Activated CD4-positive, alpha-beta memory T cell treated with anti-CD3 and anti-CD28 coated beads for 36 hours (primary cell): ENCODE measurements at places on chromosomes 7 and 10. TPM values are rescaled to one million over a fixed set of nuclear protein-coding genes. Genes with fewer than 3 reads are reported as not detected.

- no peak for DNase-seq
Measured at GRCh38 chr7:7533831-7534430, 1.7 kb downstream of the COL28A1 start.

PTTG1IP2 gene
- not detected for total RNA-seq

DNA sequence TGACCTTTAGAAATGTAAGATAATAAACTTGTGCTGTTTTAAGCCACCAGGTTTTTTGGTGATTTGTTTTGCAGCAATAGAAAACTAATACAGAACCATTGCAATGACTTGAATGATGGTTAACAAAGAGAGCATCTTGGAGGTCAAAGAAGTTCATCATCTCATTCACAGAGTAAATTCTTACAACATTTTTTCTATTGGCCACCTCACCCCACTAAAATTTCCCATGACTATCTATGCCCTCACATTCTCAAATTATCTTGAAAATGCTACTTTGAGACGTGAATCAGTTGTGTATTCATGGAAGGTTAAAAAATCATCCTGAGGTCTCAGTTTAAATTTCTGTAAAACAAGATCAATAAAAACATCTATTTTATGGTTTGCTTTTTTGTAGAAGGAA is 754.2 kb downstream of the SORCS1 start:
- no peak for DNase-seq

DNA sequence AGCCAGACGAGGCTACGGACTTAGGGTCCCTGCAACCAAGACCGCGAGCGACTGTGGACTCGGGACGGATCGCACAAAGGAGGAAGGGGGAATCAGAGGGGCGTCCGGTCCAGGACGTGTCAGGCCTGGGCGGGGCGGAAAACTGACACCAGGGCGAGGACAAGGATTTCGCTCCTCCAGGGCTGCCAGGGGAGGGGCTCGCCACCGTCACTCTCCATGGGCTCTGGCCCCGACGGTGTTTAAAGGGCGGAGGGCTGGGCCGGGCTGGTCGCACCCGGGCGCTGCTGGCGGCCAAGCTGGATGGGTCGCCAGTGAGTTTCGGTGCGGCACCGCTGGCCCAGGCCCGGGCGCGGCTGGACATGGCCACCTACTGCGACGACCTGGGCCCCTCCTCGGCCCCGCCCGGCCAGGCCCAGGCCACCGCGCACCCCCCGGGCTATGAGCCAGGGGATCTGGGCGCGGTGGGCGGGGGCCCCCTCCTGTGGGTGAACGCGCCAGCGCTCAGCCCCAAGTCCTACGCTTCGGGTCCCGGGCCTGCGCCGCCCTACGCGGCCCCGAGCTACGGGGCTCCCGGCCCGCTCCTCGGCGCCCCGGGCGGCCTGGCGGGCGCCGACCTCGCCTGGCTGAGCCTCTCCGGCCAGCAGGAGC is at the start of gene FOXI2:
Gene FOXI2, plus strand, starts transcription at position 271 of the 648 bp plus-strand sequence. Its CDS starts 89 bp downstream, at position 360.
- DNase-seq: no peak

DNA sequence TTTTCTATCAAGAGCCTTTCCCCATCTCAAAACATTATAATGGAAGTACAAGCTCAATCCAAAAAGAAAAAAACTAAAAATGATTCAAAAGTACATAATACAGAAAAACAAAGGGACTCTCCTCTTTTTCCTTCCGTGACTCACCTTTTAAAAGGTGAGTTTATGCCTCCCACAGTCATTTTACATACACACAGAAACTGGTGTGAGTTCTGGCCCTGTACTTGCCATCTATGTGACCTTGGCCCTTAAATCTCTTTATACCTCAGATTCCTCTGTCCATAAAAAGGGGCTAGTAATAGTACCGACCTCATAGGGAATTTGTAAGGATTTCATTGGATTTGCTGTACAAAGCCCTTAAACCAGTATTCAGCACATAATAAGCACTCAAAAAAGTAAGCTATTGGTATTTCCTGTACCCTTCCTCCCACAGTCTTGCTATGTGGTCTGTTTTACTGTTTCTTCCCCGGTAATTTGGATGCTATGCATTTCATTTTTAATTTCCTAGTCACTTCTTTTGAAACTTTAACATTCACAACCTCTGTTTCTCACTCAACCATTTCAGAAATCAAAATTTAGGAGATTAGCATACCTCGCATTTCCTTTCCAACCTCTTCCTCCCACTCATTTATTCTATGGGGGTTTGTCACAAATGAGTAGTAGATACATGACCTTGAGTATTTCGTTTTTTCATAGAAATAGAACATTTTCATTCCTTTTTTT is 39.0 kb downstream of the STK17A start:
- DNase-seq: no peak

NPFFR1 gene
- 0.02 TPM for total RNA-seq

- DNase-seq: no peak
Measured at GRCh38 chr7:42096681-42097561, 140.1 kb downstream of the GLI3 start.

GRCh38 chr10:125849448-125849847 is 26.1 kb downstream of the BCCIP start:
- no peak for DNase-seq

SDHAF3 gene
- 24.5 TPM for total RNA-seq

ZNF239 gene
- 1.7 TPM for total RNA-seq

STEAP1B gene
- total RNA-seq: not detected

AKR1D1 gene
- not detected for total RNA-seq

DNA sequence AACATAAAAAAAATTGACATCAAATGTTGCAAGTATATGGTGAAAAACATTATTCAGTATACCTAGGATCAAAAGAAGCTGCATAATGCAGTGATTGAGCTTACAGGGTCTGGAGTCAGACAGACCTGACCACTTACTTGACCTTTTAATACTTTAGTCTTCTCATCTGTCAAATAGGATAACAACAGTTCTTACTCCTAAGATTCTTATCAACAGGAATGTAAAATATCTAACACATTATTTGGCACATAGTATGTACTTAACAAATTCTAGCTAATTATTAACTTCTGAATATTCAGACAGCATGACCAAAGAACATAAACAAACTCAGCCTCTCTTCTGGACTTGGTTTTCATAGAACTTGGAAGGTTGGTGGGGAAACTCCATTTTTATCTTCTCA is 45.6 kb upstream of the PIP4K2A start:
- no peak for DNase-seq

DNA sequence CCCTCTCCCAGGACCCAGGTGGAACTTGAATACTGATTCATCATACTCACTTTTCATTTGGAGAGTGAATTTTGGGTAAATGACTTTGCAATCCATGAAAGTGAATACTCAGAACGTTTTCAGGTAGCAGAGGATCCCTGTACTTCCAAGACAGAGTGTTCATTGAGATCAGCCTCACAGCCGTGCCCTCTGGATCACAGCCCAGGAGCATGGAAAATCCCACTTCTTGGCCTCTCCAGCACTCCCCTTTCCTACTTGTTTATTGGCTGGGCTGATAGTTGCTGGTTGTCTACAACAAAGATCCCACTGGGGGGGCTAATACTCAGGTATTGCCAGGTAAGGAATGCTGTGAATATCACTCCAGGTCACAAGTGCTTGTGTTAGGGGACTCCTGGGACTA is 5.9 kb downstream of the GCK start:
- no peak for DNase-seq

- no peak for DNase-seq
Measured at GRCh38 chr10:106973288-106973687, 191.2 kb downstream of the SORCS1 start.

CACNB2 gene
- total RNA-seq: not detected

FAM131B gene
- 2.3 TPM for total RNA-seq

DNA sequence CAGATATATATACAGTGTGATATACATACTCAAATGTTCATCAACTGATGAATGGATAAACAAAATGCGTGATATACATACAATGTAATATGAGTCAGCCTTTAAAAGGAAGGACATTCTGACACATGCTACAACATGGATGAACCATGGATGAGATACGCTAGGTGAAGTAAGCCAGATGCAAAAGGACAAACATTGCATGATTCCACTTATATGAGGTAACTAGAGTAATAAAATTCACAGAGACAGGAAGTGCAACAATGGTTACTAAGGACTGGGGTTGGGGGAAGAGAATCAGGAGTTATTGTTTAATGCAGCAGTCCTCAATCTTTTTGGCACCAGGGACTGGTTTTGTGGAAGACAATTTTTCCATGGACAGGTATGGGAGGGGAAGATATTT is 47.3 kb upstream of the PIK3AP1 start:
- DNase-seq: no peak

- DNase-seq: peak; percentile 75
Measured at GRCh38 chr7:50317221-50317678, 12.7 kb downstream of the IKZF1 start.

CHN2 gene
- 0.53 TPM for total RNA-seq

SLC13A1 gene
- total RNA-seq: not detected

GRCh38 chr7:22660732-22661131 is 66.3 kb upstream of the IL6 start:
- DNase-seq: no peak

BUD23 gene
- total RNA-seq: 92.0 TPM

DNA sequence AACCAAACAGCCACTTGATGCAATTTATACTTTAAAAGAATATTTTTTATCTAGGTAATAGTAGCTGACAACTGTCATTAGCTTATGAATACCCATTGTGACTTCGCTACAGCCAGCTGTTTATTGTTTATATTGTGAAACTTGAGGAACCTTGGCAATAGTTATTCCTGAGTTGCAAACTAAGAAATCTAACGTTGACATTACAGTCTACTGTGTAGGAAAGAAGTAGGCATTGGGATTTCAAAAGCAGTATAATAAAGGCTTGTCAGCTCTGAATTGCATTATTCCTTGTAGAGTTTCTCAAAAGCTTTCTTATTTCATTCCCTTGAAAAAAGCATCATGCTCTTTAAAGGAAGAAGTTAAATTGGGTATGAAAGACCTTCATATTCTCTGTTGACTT is 42.7 kb upstream of the OIT3 start:
- DNase-seq: no peak

GRCh38 chr7:126659124-126659523 is 593.6 kb downstream of the GRM8 start:
- DNase-seq: no peak

GHRHR gene
- total RNA-seq: not detected

GRCh38 chr10:49613165-49613881 is 514 bp upstream of the CHAT start:
- DNase-seq: no peak

DNAJC12 gene
- 8.8 TPM for total RNA-seq

- DNase-seq: no peak
Measured at GRCh38 chr7:87156709-87157108, 4.5 kb downstream of the DMTF1 start.

GRCh38 chr10:103679096-103679790 is 176.1 kb downstream of the SH3PXD2A start:
- peak; percentile 18 for DNase-seq

- no peak for DNase-seq
Measured at GRCh38 chr10:37754538-37755323, 102.7 kb downstream of the ZNF248 start.

GRCh38 chr10:91799612-91799975 is 1.4 kb downstream of the TNKS2 start:
- no peak for DNase-seq

CALML3 gene
- total RNA-seq: not detected

DNA sequence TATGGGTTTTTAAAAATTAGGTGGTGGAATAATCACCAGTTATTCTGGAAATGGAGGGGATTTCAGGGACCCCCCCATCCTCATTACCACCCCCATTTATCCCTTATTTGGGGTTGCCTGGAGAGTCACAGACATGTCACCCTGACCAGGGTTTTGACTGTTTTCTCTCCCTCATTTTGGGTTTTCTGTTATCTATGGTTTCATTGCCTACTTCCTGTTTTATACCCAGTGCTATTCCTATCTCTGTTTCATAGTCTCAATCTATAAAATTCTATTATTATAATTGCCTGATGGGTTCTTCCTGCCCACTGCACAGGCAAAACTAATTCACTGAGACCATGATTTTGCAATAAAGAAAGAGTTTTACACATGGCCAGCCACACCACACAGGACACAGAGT is 15.9 kb upstream of the FAM221A start:
- DNase-seq: no peak

DNA sequence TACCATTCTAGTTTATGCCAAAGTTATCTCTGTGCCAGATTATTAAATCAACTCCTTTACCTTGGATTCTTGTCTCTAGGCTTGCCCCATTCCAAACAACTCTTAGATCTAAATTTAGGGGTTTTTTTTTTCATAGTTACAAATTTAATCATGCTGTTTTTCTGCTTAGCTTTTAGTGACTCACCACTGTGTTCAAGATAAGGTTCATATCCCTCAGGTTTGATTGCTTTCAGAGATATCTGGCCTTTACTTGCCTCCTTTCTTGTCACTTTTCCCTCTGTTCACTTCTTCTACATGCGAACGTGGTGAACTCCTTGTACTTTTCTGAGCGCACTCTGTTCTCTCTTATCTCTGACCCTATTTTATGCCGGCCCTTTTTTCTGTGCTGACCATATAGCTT is 78.2 kb downstream of the VPS50 start:
- no peak for DNase-seq

- no peak for DNase-seq
Measured at GRCh38 chr10:30420266-30420665, 13.7 kb upstream of the MAP3K8 start.
